ENCODE measurements at places on chromosomes 3 and 15. TPM values are rescaled to one million over a fixed set of nuclear protein-coding genes. Genes with fewer than 3 reads are reported as not detected.

GRCh38 chr3:117788061-117788460 lies 1078.5 kb downstream of the TUSC7 start:
- no peak for DNase-seq

The SLC9C1 gene
- total RNA-seq, result not detected

The BTLA gene
- total RNA-seq, result 39.4 TPM

The ARGFX gene
- total RNA-seq, result not detected

- no peak for DNase-seq
Measured at GRCh38 chr3:115651599-115651998, 28.3 kb downstream of the GAP43 start.

DNA sequence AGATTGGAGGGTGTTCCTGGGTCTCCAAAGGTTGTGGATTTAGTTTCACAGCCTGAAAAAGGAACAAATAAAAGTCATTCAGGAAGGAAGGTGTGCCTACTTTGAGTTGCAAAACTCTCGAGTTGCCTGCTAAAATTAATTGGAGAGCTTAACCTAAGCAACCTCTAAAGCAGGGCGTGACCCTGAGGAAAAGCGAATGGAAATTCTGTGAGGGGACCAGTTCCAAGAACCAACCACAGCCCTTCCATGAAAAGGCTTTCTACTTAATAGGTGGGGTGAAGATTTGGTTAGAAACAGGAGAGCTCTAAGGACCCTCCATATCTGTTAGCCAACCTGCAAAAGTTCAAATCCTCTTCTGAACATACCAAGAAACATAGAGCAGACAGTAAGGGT lies 1.5 kb downstream of the CD80 start:
- DNase-seq, result no peak

The SEMA3F gene
- total RNA-seq, result 0.42 TPM

DNA sequence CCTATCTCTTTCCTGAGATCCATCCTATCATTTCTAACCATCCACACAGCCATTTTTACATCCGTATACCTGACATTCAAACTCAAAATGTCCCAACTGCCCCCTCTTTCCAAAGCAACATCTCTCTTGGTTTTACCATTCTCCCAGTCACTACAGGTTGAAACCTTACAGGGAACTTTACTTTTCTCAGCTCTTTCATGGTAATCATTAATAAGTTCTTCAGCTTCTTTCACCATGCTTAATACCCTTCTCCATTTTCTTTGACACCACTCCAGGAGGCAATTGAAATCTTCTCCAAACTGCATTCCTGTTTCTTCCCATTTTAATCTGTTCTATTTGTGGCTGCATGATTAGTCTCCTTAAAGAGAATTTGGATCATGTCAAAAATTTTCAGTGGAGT lies 352.5 kb downstream of the GAP43 start:
- no peak for DNase-seq

The PLCL2 gene
- total RNA-seq, result 14.9 TPM

- DNase-seq, result no peak
Measured at GRCh38 chr15:98952381-98952803, 55.2 kb downstream of the PGPEP1L start.

GRCh38 chr3:11185564-11186317 lies 31.4 kb downstream of the HRH1 start:
- DNase-seq, result no peak

DNA sequence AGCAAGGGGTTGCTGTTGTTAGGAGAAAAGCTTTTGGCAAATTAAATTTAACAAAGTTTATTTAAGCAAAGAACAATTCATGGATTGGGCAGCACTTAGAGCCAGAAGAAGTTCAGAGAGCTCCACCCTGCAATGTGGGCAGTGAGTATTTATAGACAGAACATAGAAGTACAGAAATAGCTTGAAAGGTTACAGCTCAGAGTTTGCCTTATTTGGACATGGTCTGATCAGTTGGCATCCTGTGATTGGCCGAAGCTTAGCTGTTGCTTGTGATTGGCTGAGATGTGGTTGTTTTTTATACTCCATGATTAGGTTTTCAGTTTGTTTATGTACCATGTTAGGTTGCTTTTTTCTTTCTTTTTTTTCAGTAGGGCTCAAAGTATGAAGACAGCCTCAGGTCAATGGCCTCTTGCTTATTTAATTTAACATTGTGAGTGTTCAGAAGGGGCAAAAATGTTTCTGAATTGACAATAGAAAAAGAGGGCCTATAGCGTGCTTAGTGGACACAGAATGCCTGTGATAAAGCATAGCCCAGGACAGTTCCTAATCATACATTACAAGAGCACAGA lies 293.8 kb downstream of the IGSF11 start:
- DNase-seq, result no peak

DNA sequence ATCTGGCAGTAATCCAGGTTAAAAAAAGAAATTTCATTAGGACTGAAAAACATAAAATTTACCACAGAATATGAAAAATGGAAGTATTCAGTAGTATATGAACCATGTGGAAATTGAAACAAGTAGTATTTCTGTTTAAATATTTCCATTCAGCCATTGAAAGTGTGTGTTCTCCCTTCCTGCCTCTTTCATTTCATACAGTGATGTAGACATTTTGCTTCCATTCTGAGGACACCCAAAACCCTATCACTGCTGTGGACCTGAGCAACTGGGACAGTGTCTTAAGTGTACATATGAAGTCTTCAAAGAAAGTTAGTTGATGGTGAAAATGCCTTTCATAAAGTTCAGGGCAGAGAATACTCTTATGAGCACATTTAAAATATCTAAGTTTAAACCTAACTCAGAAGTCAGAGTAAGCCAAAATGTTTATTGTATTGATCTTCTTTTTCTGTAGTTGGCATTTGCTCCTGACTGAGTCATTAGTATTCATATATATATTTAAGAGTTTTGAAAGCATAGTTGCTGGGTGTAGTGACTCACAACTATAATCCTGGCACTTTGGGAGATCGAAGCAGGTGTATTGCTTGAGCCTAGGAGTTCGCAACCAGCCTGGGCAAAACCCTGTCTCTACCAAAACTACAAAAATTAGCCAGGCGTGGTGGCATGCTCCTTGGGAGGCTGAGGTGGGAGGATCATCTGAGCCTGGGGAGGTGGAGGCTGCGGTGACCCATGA lies 198.8 kb downstream of the KLHL25 start:
- no peak for DNase-seq

GRCh38 chr3:189685860-189686259 lies 54.7 kb downstream of the TP63 start:
- DNase-seq, result no peak

GRCh38 chr3:122255757-122256439 lies 69.2 kb upstream of the CSTA start:
- DNase-seq, result no peak

- no peak for DNase-seq
Measured at GRCh38 chr3:31610700-31611275, 78.1 kb downstream of the STT3B start.

GRCh38 chr3:94246171-94246570 lies 183.3 kb downstream of the NSUN3 start:
- DNase-seq, result no peak

The IL20RB gene
- 1.5 TPM for total RNA-seq

GRCh38 chr15:57516327-57517029 lies 75.2 kb upstream of the MYZAP start:
- no peak for DNase-seq
